Activated CD4-positive, alpha-beta memory T cell treated with anti-CD3 and anti-CD28 coated beads, Interleukin-2, amount 10 ng/mL, durations not matched to agents 7 days and 5 days (primary cell): ENCODE measurements at places on chromosomes 5 and 9.

- no peak for DNase-seq
Observed at GRCh38 chr9:100222674-100223073, 123.6 kb downstream of the INVS start.

- no peak for DNase-seq
Observed at GRCh38 chr5:133083901-133084300, 32.1 kb downstream of the HSPA4 start.

DNA sequence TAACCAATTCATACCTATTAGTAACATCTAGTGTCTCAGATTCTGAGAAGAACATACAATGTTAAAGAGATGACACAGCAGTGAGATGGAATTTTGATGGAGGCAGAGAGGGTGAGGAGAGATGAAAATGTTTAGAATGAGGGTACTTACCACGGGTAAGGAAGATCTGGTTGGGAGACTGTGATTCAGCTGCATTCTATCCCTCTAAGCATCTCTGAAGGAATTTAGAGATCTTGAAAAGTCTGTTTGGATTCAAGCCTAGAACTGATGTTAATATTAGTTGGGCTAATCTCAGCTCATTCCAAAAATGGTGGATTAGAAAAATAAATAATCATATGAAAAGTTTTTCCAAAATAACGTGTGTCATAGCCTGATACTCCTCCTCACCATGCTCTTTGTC is 191.5 kb upstream of the CLINT1 start:
- no peak for DNase-seq

DNA sequence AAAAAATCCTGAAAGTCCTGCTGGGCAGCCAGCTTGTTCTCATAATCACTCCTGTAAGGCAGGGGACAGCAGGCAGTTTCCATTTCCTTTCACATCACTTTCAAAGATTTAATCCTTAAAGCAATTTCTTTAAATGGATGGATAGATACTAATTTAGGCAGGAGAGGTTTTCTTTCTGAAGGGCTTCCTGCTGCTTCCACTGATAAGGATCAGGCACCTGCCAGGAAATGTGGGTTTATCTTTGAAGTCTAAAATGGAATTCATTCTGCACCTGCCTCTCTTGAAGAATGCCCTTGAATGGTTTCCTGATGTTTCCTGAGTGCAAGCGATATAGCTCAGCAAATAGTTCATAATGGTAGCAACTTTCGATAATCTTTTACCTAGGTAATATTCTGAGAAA is 64.5 kb downstream of the STARD4 start:
- no peak for DNase-seq

- peak; percentile 62 for DNase-seq
Observed at GRCh38 chr5:115543365-115544042, 1.1 kb downstream of the FEM1C start.

GRCh38 chr9:130714586-130715110 is 21.1 kb downstream of the EXOSC2 start:
- no peak for DNase-seq

DNA sequence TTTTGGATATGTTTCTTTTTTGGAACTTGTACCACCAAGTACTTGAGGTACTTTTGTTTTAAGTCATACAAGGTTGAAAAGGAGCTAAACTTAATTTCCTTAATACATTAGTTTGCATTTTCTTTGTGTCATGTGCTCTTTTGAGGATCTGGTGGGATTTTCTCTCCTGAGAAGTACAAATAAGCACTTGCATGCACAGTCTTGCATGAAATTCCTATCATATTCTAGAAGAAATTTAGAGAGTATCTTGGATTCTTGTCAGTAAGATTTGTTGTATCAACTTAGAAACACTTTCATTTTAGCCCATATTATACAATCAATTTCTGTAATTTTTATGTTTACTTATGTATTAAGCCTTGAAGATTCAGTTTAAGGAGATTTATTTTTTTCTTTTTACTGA is 64.9 kb downstream of the CCNH start:
- no peak for DNase-seq

GRCh38 chr5:44794371-44794770 is 14.4 kb upstream of the MRPS30 start:
- DNase-seq, result no peak

DNA sequence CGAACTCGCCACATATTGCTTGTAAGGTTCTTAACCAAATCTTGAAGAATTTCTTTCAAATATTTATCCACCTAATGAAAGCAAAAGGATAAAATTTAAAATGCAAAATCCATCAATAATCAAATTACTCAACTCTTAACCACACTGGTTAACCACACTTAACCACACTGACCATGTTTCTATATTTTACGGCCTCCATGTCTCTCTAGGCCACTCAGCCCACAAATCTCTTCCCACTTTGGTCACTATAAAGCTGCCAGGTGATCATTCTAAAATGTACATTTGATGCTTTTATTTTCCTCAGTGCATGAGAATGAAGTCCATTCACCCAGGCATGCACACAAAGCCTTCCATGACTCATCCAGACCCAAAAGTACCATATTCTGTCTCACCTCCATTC is 56.4 kb upstream of the OR2K2 start:
- no peak for DNase-seq

DNA sequence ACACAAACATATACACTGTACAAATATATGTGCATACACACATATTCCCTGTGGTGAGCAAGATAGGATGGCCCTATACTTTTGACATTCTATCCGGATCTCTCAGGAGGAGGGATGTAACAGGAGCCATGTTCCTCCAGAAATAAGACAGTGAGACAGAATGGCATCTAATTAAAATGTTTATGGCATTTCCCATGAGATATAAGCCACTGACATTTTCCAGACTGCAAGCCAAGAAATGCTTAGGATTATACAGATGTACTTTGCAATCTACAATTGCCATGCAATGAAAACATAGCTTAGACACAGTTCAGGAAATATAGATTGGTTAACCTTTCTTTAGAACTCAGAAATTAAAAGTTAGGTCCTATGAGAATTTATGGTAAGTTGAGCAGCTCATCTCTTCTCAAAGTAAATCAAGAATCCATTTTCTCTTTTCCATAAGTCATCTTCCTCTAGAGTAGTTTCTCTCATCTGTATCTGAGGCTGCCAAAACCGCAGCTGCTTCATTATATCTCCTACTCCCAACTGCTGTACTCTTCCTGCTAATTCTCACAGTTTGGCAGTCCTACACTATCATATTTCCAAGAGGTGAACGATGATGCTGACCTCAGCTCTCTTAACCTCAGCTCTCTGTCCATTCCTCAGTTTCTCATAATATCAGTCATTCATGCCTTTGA is 1719.1 kb downstream of the MAT2B start:
- no peak for DNase-seq

DNA sequence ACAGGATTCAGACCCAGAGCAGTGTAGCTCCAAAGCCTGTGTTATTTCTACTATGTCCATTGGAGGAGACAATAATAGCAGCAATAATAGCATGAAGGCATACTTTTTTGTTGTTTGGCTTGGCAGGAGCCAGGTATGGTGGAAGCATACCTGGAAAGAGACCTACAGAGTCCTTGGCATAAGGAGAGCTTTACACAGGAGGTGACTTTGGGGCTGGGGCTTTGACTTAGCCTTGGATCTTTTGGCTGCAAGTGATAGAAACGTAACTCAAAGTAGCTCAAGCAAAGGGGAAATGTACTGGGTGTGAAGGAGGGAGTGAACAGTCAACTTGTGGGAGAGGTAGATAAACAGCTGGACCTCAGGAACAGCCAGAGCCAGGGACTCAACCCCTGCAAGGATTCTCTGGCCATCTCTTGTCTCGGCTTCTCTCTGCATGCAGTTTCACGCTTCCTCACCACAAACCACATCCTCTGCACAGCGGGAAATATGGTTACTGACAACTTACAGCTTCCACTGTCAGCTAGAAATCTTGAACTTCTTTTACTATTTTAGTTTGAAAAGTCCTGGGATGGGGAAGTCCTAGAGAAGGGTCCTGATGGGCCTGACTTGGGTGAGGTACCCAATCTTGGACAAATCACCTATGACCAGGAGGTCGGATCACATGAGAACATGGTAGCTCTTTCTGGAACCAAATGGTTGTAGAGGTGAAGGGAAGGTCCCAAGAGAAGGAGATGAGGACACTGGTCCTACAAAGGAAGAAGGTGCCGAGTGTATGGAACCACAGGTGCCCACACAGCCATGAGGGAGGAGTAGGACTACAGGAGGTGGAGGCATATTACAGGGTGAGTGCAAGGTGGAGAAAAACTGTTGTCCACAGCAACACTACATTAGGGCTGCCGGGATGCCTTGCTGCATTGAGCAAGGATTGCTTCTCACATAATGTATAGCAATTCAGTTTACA is 47.0 kb upstream of the TGFBR1 start:
- peak; percentile 92 for DNase-seq
